Common myeloid progenitor, CD34-positive (primary cell): ENCODE measurements at places on chromosomes 3 and 15.

DNA sequence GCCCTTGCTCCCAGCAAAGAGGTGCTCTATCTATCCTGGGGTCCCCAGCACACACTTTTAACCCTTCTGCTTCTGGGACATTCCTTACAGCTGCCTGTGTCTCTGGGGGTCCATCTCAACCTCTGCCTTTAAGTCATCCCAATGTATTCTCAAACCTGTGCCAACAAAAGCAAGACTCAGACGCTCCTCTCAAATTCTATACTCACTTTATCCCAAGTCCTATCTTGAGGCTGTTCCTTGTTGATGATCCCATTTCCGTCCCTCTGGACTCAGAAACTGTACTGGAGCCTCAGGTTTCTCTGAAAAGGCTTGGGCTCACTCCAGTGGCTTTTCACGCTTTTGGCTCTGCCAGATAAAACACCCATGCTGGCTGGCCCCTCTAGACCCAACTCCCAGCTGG, 69.7 kb downstream of the XXYLT1 start:
- no peaks in the 10 kb centered on the region for H3K27me3 ChIP-seq
- no peak overlapping the region for H3K4me3 ChIP-seq
- H3K36me3 ChIP-seq: no peaks in the 10 kb centered on the region
- no peak for DNase-seq
- H3K27ac ChIP-seq: no peak overlapping the region

DNA sequence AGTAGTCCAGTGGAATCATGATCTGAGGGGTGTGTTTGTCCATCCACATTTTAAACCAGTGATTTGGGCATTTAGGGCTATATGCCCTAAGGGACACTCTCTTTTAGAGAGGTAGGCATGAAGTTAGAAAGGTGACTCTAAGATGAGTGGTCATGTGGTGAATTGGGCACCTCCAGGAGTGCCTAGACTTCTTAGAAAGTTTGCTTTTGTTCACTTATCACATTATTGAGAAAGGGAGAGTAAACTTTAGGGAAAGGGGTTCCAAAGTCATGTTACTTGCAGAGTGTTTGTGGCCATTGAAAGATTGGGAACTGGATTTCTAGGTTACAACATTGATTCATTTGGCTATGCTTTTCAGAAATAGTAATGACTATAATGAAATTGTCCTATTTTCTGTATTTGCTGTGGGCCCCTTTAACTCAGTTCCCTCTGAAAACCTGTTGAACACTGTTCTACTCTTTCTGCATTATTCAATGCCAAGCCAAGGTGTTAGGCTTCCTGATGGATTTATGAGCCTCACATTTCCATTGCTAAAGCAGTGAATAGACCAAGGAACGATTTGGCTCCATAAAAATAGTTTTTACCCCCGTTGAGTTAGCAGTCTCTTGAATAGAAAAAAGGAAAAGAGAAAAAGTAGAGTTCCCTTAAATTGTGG, 169.3 kb downstream of the PTPRG start:
- DNase-seq: no peak
- H3K27ac ChIP-seq: no peak overlapping the region
- no peaks in the 10 kb centered on the region for H3K36me3 ChIP-seq
- H3K4me3 ChIP-seq: no peak overlapping the region

DNA sequence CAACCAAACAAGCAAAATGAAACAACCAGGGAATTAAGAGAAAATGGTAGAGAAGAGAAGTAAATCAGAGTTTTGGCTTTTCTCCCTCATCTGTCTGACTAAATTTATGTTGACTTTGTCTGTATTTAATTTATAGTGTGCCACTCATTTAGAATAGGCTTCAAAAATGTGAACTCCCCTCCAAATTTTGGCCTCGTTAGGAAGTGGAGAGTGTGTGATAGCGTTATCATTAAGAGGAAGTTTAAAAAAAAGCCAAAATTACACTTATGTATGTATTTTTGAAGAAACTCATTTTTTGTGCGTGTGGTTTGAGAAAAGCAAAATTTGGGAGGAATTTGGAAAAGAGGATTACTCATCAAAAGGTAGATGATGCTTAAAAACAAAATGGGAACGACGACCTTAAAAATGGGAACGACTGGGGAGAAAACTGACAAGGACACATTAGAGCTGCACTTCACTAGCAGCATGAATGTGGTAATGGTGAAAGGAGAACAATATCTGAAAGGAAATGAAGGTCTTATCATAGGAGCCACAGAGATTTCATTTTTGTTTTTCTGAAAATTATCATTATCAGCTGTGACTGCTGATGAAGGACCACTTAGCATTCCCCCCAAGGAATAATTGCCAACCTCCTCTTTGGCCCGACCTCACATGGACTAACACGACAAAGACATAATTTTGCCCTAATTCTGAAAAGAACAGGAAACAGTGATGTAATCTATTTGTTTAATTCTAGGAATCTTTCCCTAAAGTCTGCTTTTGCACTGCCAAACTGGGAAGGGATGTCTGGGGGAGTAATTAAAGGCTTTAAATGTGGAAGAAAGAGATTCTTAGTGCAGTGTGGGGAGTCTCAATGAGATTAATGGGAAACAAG, 163.2 kb upstream of the P2RY1 start:
- no peak overlapping the region for H3K4me3 ChIP-seq

DNA sequence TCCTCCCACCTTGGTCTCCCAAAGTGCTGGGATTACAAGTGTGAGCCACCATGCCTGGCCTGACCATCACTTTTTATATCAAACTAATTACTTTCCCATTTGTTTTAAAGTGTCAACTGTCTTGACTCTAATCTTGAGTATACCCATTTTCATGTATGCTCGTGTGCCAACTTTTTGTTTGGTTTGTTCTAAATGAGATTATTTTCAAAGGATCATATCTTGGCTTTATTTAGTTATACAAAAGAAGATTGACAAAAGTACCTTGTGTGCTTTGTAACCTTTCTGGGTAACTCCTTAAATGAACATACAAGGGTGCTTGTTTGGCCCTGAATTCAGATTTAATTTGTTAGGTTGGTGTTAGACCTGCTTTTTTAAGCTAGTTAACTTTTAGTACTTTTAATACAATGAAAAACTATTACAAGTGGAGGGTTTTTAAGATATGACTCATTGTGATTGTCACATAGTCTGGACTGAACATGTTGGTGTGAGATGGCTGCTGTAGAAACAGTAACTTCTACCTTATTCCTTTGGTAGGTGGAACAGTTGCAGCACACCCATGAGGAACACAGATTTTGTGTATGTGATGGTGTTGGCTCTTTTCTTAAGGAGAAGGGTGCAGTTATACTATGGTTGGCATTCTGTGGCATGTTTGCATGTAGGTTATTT, 10.7 kb downstream of the KIF23 start:
- no peak overlapping the region for H3K4me3 ChIP-seq
- peaks cover 75% of the 10 kb centered on the region for H3K36me3 ChIP-seq
- H3K4me1 ChIP-seq: no peaks in the 10 kb centered on the region
- H3K27me3 ChIP-seq: no peaks in the 10 kb centered on the region
- H3K27ac ChIP-seq: no peak overlapping the region

DNA sequence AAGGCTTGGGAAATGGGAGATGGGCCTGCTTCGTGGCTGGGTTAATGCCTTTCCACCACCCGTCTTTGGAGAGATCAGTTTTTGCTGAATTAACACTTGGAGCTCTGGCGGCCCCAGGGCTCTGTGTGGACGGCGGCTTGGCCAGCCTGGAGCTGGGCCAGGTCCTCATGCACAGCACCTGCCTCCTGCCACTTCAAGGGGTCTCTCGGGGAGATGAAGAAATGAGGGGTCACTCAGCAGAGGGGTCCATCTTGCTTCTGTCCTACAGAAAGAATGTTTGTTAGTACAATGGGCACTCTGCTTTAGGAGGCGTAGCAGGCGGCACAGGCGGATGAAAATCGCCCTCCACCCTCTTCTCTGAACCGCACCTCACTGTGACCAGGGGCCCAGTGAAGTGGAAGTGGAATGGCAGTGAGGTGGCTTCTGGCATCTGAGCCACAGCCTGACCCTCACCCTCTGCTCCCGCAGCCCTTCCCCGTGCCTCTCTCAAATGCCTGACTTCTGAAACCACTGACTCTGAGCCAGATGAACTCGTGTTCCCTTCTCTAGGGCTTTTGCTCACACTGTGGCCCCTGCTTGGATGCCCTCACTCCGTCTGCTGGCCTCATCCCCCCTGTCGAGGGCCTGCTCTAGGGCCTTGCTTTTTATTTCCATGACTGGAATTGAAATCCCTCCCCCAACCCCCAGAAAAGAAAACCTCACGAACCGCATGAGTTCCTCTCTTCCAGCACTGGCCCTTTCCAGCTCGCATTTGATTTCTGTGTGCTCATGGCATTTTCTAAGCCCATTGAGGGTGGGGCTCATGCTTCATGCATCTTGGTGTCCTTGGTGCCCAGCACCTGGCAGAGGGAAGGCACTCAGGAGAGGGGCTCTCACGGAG, 42.2 kb downstream of the CHDH start:
- H3K27ac ChIP-seq: no peak overlapping the region
- H3K4me1 ChIP-seq: no peaks in the 10 kb centered on the region
- no peak overlapping the region for H3K4me3 ChIP-seq
- H3K36me3 ChIP-seq: no peaks in the 10 kb centered on the region
- DNase-seq: no peak
- peaks cover 1% of the 10 kb centered on the region for H3K27me3 ChIP-seq

DNA sequence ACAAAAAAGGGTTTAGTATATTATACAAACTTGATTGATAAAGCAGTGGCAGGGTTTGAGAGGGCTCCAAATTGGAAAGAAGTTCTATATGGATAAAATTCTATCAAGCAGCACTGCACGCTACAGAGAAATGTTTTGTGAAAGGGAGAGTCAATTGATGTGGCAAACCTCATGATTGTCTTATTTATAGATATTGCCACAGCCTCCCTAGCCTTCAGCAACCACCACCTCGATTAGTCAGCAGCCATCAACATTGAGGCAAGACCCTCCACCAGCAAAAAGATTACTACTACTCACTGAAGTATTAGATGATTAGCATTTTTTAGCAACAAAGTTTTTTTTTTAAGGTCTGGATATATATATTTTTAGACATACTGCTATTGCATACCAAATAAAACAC, 296.7 kb downstream of the CHST2 start:
- DNase-seq: no peak
- no peak overlapping the region for H3K4me3 ChIP-seq
- H3K36me3 ChIP-seq: no peaks in the 10 kb centered on the region
- no peak overlapping the region for H3K27ac ChIP-seq

DNA sequence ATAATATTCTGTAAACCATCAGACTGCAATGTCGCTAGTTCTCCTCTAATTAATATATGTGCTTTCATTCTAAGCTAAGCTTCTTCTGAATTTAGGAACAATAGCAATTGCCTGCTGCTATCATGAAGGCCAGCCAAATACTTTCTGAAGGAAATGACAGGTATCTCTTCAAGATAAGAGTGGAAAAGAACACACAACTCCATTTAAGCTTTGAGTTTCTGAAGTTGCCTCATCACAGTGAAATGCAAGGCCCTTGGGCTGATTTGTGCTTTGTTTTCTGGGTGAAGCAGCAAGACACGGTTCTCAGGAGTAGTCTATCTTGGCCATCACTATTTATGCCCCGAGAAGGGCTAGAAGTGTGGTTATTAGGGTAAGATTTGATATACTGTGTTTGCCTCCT, 6.2 kb downstream of the SLC7A14 start:
- no peak overlapping the region for H3K27ac ChIP-seq
- no peaks in the 10 kb centered on the region for H3K36me3 ChIP-seq
- no peak overlapping the region for H3K4me3 ChIP-seq
- no peak for DNase-seq
- H3K4me1 ChIP-seq: no peaks in the 10 kb centered on the region

- H3K4me1 ChIP-seq: peaks cover 47% of the 10 kb centered on the region
- no peak for DNase-seq
- no peak overlapping the region for H3K4me3 ChIP-seq
- H3K36me3 ChIP-seq: peaks cover 3% of the 10 kb centered on the region
Measured at GRCh38 chr3:183518491-183519251, 36.8 kb downstream of the KLHL6 start.

- H3K27me3 ChIP-seq: no peaks in the 10 kb centered on the region
- H3K36me3 ChIP-seq: no peaks in the 10 kb centered on the region
- H3K4me1 ChIP-seq: no peaks in the 10 kb centered on the region
- DNase-seq: no peak
- H3K27ac ChIP-seq: no peak overlapping the region
- H3K4me3 ChIP-seq: no peak overlapping the region
Measured at GRCh38 chr3:116610124-116610523, 99.5 kb upstream of the TUSC7 start.

- DNase-seq: no peak
- H3K4me3 ChIP-seq: no peak overlapping the region
- H3K27me3 ChIP-seq: no peaks in the 10 kb centered on the region
- no peaks in the 10 kb centered on the region for H3K36me3 ChIP-seq
- no peak overlapping the region for H3K27ac ChIP-seq
Measured at GRCh38 chr3:129211772-129212171, 28.1 kb upstream of the CNBP start.

- peaks cover 6% of the 10 kb centered on the region for H3K36me3 ChIP-seq
- H3K4me1 ChIP-seq: no peaks in the 10 kb centered on the region
- H3K4me3 ChIP-seq: no peak overlapping the region
- H3K27ac ChIP-seq: no peak overlapping the region
Measured at GRCh38 chr3:45814322-45814721, 18.0 kb upstream of the SLC6A20 start.

DNA sequence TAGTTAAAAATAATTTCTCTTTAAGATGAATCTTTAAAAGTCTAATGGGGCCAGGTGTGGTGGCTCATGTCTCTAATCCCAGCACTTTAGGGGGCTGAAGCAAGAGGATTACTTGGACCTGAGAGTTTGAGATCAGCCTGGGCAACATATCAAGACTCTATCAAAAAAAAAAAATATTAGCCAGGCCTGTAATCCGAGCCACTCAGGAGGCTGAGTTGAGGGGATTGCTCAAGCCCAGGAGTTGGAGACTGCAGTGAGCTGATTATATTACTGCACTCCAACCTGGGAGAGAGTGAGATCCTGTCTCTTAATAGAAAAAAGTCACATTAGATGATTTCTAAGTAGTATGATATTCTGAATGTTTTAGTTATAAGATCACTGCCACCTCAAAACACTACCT, 322.0 kb upstream of the MANF start:
- no peak overlapping the region for H3K27ac ChIP-seq
- H3K36me3 ChIP-seq: no peaks in the 10 kb centered on the region
- no peaks in the 10 kb centered on the region for H3K27me3 ChIP-seq

DNA sequence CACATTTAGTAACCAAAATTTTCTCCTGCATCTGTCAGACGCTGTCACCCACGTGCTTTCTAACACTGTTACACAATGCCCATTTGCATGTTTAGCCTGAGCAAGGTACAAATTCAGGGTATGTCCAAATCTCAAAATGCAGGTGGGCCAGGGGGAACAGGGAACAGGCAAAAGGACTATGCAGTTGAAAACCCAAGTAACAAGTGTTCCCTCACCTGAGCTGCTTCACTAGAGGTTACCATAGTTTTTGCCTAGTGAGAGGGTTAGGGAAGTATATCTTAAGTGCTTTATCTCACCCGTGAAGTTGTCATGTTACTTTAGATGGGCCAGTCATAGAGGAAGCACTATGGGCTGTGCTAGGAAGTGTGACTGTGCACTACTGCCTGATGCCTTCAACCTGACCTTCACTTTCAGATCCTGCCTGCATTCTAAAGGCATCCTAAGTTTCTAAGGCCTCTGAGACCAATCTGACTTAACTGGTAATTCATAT, 6.0 kb upstream of the TMEM87A start:
- no peak overlapping the region for H3K4me3 ChIP-seq
- peaks cover 16% of the 10 kb centered on the region for H3K36me3 ChIP-seq
- H3K27ac ChIP-seq: peak overlapping the region; percentile 32
- H3K4me1 ChIP-seq: peaks cover 29% of the 10 kb centered on the region
- DNase-seq: peak; percentile 64
